ENCODE measurements at places on chromosomes 13 and 19. TPM values are rescaled to one million over a fixed set of nuclear protein-coding genes. Genes with fewer than 3 reads are reported as not detected.

TMIGD2 gene
- total RNA-seq, result 0.38 TPM

RBM42 gene
- 83.3 TPM for total RNA-seq

IL11 gene
- total RNA-seq, result 2.8 TPM

CHAF1A gene
- 146 TPM for total RNA-seq

CD70 gene
- 0.84 TPM for total RNA-seq

RGCC gene
- 0.41 TPM for total RNA-seq

CXCL17 gene
- not detected for total RNA-seq

TNFRSF19 gene
- 0.57 TPM for total RNA-seq

ATXN8OS gene
- total RNA-seq, result not detected

SLC25A42 gene
- 4.1 TPM for total RNA-seq

HMGB1 gene
- 757 TPM for total RNA-seq

LHFPL6 gene
- 17.0 TPM for total RNA-seq
